Mesenchymal stem cell (in vitro differentiated cells and primary cell): ENCODE measurements at places on chromosomes 7 and 10.
A peak's percentile ranks its signal among the peaks of the same experiment; 100 is the strongest.

GRCh38 chr10:113031147-113031546 is 81.1 kb downstream of the TCF7L2 start:
- no peak overlapping the region for H3K4me3 ChIP-seq
- no peak for DNase-seq
- no peaks in the 10 kb centered on the region for H3K27me3 ChIP-seq
- H3K36me3 ChIP-seq = peaks cover 2% of the 10 kb centered on the region
- no peak overlapping the region for H3K27ac ChIP-seq
- peaks cover 21% of the 10 kb centered on the region for H3K4me1 ChIP-seq

GRCh38 chr7:24227603-24228359 is 56.2 kb upstream of the NPY start:
- H3K27me3 ChIP-seq = no peaks in the 10 kb centered on the region
- H3K36me3 ChIP-seq = no peaks in the 10 kb centered on the region
- DNase-seq = no peak
- H3K27ac ChIP-seq = no peak overlapping the region
- H3K4me3 ChIP-seq = no peak overlapping the region

DNA sequence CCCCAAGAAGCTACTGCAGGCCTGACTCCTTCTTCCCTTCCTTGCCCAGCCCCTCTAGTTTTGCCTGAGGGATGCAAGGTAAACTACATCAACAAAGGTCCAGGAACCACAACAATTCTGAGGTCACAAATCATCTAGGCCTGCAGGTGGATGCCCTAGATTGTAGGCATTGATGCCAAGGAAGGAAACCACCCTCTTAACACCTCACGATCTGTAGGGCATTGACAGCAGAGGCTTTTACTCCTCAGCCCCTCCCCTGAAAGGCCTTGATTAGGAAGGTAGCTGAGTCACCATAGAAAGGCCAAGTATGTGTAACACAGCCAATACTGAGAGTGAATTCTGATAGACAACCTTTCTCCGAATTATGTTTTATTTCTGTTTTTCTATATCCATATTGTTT is 46.7 kb upstream of the FAM3C start:
- no peak overlapping the region for H3K4me3 ChIP-seq
- no peak for DNase-seq
- H3K4me1 ChIP-seq = no peaks in the 10 kb centered on the region

- H3K27me3 ChIP-seq = no peaks in the 10 kb centered on the region
- H3K27ac ChIP-seq = no peak overlapping the region
- peaks cover 6% of the 10 kb centered on the region for H3K4me1 ChIP-seq
- no peak for DNase-seq
- no peak overlapping the region for H3K4me3 ChIP-seq
These were observed 72.5 kb upstream of the UCN3 start for GRCh38 chr10:5292196-5292735.

DNA sequence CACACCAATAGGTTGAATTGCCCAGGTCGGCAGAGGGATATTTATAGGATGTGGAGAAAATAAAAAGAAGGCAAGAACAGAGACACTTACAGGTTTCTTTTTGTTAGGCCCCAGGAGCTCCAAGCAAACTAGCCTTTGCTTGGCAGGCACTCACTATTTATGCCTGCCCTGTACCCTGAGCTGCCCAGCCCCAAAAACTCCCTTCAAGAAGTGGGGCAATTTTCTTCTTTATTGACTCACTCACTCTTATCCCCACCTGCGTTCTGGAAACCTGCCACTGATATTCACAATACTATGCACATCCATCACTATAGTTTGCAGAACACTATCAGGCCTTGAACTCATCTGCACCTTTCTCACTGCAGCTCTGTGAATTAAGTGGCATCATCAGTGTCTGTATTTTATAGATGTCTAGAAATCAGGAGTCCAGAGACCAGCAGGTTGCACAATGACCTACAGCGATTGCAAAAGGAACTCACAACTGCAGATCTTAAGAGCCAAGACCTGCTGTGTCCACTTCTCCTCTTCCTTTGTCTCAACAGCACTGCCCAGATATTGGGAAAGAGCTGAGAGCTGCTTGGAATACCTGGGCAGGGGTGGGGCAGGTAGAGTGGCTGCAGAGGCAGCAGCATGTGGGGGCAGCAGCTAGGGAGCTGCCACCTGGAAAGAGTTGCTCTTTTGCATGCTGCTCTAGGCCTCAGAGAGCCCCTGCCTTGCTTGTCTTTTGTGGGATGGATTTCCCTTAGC is at the start of gene SFTPD:
Gene SFTPD (minus strand): TSS at position 130 of the 747 bp plus-strand sequence. CDS start 2,446 bp downstream, outside the sequence.
- peaks cover 42% of the 10 kb centered on the region for H3K27me3 ChIP-seq
- DNase-seq = no peak
- H3K27ac ChIP-seq = no peak within 1 kb of the TSS
- no peak within 1 kb of the TSS for H3K4me3 ChIP-seq

- no peaks in the 10 kb centered on the region for H3K36me3 ChIP-seq
- H3K4me3 ChIP-seq = no peak overlapping the region
- DNase-seq = no peak
- H3K4me1 ChIP-seq = no peaks in the 10 kb centered on the region
These were observed 8.2 kb downstream of the BLNK start for GRCh38 chr10:96263176-96263575.

DNA sequence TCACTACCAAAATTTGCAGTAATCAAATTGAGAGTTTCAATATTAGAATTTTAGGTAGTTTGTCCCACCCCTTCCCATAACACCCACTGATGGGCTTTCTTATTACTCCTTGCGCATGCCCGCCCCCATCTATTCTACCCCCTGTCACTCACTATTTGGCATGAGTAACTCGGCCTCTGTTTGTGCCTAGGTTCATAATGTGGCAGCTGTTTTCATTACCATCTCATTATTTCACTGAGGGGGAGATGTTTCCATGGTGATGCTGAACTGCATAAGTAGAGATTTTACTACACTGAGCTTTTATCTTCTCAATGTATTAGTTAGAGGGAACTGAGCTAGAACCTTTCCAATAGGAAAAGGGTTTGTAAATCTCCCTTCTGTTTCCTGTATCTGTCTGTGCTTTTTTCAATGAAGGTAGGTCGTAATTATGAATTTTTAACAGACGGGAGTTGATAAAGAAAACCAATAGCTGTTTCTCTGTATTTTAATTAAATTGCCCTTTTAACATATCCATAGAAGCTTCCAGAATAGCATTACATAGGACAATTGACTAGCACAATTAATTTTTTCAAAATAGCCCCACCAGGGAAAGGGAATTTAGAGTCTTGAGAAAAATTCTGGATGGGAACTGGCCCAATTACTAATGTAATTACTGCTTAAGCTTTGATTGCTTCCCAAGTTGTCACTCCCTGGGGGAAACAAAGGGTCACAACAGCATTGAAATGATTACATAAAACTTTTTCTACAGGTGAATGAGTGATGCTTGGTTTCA is 33.4 kb downstream of the PRPS1L1 start:
- no peak overlapping the region for H3K27ac ChIP-seq
- H3K4me1 ChIP-seq = no peaks in the 10 kb centered on the region
- H3K36me3 ChIP-seq = no peaks in the 10 kb centered on the region

- no peak overlapping the region for H3K27ac ChIP-seq
- no peaks in the 10 kb centered on the region for H3K27me3 ChIP-seq
- H3K4me3 ChIP-seq = no peak overlapping the region
- H3K36me3 ChIP-seq = no peaks in the 10 kb centered on the region
- DNase-seq = peak; percentile 87
These were observed 83.9 kb downstream of the PIP4K2A start for GRCh38 chr10:22630234-22631174.

DNA sequence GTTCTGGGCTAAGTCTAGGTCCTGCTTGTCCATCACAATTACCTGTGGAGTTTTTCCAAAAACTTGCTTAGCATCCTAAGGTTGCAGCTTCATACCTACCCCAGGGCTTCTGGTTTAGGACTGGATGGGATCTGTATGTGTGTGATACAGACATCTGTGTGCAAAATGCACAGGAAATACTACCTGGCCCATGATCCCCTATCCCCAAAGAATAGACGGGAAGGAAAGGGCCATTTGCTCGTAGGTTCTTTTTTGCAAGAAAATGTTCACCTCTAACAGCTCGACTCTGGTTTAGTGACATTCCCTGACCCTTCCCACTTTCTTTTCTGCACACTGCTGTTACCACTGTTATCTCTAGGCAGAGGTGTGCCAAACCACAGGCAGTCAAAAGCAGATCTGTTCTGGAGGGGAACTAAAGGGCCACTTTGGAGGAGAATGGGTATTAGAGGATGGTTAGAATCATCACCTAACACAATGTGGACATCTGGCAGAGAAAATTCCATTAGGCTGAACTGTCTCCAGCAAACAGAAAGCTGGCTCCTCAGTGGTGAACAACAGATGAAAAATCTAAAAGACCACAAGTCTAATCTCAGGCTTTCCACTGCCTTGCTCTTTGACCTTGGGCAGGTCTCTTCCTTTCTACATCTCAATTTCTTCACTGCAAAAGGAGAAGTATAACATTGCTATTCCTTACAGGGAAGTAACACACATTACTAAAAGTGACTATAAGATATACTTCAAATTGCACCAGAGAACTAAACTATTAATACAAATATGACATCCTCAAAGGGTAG is 107.4 kb downstream of the UBE2H start:
- peak overlapping the region; percentile 29 for H3K4me3 ChIP-seq
- H3K27ac ChIP-seq = peak overlapping the region; percentile 72
- peaks cover 29% of the 10 kb centered on the region for H3K4me1 ChIP-seq
- peaks cover 4% of the 10 kb centered on the region for H3K36me3 ChIP-seq
- DNase-seq = peak; percentile 80
- no peaks in the 10 kb centered on the region for H3K27me3 ChIP-seq

DNA sequence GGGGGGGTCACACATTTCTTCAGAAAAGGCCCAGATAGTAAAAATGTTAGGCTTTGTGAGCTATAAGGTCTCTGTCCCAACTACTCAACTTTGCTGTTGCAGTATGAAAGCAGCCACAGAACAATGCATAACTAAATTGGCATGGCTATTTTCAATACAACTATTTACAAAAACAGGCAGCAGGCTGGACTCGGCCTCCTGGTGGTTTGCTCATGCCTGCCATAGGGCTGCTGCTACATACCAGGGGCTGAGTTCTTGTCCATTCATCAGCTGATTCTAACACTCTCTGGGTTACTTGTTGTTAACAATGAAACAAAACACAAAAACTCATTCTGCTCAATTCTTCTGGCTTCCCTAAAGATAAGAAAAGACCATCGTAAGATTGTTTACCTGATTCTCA is 109.4 kb upstream of the ADAM12 start:
- no peak for DNase-seq
- H3K36me3 ChIP-seq = no peaks in the 10 kb centered on the region
- H3K27me3 ChIP-seq = no peaks in the 10 kb centered on the region
- H3K27ac ChIP-seq = no peak overlapping the region
- no peak overlapping the region for H3K4me3 ChIP-seq

GRCh38 chr7:100965723-100966541 is 3.4 kb upstream of the MUC12 start:
- peaks cover 85% of the 10 kb centered on the region for H3K27me3 ChIP-seq
- DNase-seq = peak; percentile 61
- H3K4me3 ChIP-seq = no peak overlapping the region

GRCh38 chr7:21326241-21326640 is 101.6 kb upstream of the SP4 start:
- no peaks in the 10 kb centered on the region for H3K27me3 ChIP-seq
- H3K4me1 ChIP-seq = no peaks in the 10 kb centered on the region
- H3K27ac ChIP-seq = no peak overlapping the region
- no peak for DNase-seq

- H3K27ac ChIP-seq = no peak overlapping the region
- no peaks in the 10 kb centered on the region for H3K4me1 ChIP-seq
- no peaks in the 10 kb centered on the region for H3K36me3 ChIP-seq
- no peak overlapping the region for H3K4me3 ChIP-seq
- no peaks in the 10 kb centered on the region for H3K27me3 ChIP-seq
- DNase-seq = peak; percentile 14
These were observed 36.8 kb downstream of the LRRC72 start for GRCh38 chr7:16563281-16564022.

DNA sequence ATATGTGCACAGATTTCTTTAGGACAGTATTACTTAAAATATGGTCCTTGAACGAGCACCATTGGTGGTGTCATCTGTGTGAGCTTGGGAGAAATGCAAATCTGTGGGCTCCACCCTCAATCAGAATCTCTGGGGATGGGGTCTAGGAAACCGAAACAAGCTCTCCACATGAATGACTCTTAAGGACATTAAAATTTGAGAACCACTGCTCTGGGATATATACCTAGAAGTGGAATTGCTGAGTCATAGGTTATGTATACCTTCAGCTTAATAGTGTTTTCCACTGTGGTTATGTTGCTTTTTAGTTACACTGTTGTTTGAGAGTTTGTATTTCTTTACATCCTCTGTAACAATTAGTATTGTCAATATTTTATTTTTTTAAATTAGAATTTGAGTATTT is 24.0 kb downstream of the ZNRF2 start:
- H3K36me3 ChIP-seq = no peaks in the 10 kb centered on the region
- no peak for DNase-seq
- H3K27me3 ChIP-seq = no peaks in the 10 kb centered on the region
- no peak overlapping the region for H3K27ac ChIP-seq
- H3K4me3 ChIP-seq = no peak overlapping the region

DNA sequence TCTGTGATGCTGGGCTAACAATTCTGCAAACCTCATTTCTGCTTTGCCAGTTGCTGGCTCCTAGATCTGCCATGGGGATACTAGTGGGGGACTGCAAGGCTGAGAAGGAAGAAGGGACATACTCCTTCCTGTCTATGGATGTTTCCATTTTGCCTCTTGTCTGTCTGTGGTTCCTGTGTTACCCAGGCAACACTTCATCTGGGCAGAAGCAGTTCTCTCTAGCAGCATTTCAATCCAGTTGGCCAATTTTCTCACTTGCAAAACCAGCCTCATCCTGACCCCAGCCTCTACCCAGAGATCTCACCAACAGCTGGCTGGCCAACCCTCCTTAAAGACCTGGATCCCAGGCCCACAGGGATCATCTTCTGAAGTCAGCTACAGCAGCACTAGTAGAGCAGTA is 131.7 kb downstream of the DOCK4 start:
- H3K36me3 ChIP-seq = no peaks in the 10 kb centered on the region
- H3K27me3 ChIP-seq = no peaks in the 10 kb centered on the region
- no peak for DNase-seq
- peaks cover 8% of the 10 kb centered on the region for H3K4me1 ChIP-seq
- H3K27ac ChIP-seq = no peak overlapping the region
- H3K4me3 ChIP-seq = no peak overlapping the region

DNA sequence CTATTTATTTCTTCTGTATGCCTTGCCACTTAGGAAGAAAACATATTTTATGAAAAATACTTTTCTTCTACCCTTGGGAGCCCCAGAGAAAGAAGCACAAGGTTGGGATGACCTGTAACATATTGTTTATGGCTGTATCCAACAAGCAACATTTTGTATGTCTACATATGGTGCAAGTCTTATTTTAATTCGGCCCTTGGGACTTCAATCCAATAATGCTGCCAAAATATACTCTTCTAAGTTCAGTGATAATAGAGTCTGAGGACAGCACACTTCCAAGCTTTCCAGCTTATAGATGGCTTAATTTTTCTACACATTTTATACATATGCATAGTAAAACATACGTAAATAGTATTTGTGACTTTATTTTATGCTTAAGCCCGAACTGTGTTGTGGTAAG is 318.5 kb upstream of the SEMA3A start:
- no peak overlapping the region for H3K27ac ChIP-seq
- no peak for DNase-seq
- no peaks in the 10 kb centered on the region for H3K36me3 ChIP-seq
- no peak overlapping the region for H3K4me3 ChIP-seq

GRCh38 chr7:149216402-149216801 is 21.1 kb downstream of the ZNF282 start:
- peaks cover 9% of the 10 kb centered on the region for H3K4me1 ChIP-seq
- peaks cover 77% of the 10 kb centered on the region for H3K36me3 ChIP-seq
- DNase-seq = no peak
- no peak overlapping the region for H3K27ac ChIP-seq
- H3K4me3 ChIP-seq = no peak overlapping the region
